ENCODE measurements at places on chromosomes 13 and 19.

- DNase-seq, result no peak
Observed at GRCh38 chr19:46015687-46016425, 7.0 kb downstream of the PGLYRP1 start.

- no peak for DNase-seq
Observed at GRCh38 chr13:39959497-39960144, 304.2 kb downstream of the COG6 start.

GRCh38 chr19:49954933-49955332, 6.0 kb downstream of the SIGLEC11 start:
- DNase-seq, result no peak

DNA sequence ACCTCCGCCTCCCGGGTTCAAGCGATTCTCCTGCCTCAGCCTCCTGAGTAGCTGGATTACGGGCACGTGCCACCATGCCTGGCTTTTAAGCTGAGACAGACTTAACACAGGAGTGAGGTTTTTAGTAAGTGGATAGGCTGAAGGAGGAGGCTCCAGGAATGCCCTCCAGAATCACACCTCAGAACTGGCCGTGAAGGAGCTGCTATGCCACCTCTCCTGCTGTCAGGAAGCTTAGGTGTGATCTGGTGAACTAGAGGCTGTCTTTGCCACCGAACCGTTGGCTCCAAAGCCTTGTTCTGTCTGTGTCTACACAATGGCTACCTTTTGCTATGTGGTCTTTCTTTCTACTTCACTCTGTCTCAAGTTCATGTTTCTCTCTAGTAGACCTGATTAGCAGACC, 4.2 kb downstream of the PDCD2L start:
- no peak for DNase-seq
